ENCODE measurements at places on chromosomes 11 and 22.

GRCh38 chr11:110972640-110973039 is 260.4 kb upstream of the ARHGAP20 start:
- no peak for DNase-seq

DNA sequence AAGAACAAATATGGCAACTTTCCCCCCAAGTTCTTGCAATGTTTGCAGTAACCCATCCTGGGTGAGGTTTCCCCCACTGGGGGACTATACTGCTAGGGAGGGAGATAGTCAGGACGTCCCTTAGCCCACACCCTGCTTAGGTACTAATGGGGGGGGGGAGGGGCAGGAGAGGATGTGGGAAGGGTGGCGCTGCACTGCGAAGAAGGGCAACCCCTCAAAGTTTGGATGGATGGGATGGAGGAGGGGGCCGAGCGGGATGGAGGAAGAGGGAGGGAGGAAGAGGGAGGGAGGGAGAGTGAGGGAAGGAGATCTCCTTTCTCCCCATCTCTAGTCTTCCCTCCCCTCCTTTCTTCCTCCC is 100.6 kb upstream of the HSD17B12 start:
- no peak for DNase-seq

DNA sequence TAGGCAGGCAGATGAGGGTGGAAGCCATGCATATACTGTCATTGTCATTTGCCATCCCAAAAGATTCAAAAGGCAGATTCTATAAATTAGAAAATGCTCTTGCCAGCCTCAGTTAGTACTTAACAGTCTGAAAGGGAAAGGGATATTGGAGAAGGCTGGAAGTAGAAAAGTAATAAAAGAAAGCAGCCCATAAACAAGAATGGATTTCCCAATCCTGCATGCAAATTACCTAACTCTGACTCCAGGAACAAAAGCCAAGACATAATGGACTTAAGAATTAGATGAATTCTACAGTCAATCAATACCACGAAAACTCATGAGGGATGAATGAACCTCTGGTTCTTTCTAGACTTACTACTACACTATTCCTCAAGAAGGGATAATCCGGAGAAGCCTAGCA is 5.9 kb downstream of the PAK1 start:
- DNase-seq = no peak

DNA sequence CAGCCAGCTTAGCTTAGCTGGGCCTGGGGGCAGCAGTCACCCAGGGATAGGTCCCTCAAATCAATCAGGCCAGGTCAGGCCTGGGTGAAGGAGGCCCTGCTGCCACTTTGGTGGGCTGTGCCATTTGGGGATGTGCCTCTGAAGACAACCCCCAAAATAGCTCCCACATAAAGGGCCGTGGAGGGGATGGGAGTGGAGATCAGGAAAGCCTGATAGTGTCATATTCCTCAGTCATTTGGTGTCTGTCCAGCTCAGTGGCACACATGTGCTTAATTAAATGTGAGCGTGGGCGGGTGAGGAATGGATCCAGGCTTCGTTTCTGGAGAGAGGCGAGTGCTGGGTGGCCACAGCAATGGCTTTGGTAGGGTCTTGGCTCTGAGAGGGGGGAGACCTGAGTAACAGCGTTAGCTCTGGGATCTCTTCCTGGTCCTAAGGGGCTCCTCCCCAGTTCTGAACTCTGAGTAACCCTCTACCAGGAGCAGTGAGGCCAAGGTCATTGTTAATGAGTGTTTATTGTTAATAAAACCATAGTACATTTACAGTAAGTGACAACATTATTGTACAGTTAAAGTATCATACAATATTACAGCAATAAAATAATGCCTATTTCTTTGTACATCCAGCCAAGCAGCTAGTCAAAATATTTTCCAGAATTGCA is 45.2 kb downstream of the NAT10 start:
- DNase-seq = no peak

GRCh38 chr11:68206211-68206610 is 6.9 kb downstream of the KMT5B start:
- DNase-seq = no peak

- DNase-seq = no peak
These were observed 129.4 kb downstream of the CCDC34 start for GRCh38 chr11:27233654-27234042.

DNA sequence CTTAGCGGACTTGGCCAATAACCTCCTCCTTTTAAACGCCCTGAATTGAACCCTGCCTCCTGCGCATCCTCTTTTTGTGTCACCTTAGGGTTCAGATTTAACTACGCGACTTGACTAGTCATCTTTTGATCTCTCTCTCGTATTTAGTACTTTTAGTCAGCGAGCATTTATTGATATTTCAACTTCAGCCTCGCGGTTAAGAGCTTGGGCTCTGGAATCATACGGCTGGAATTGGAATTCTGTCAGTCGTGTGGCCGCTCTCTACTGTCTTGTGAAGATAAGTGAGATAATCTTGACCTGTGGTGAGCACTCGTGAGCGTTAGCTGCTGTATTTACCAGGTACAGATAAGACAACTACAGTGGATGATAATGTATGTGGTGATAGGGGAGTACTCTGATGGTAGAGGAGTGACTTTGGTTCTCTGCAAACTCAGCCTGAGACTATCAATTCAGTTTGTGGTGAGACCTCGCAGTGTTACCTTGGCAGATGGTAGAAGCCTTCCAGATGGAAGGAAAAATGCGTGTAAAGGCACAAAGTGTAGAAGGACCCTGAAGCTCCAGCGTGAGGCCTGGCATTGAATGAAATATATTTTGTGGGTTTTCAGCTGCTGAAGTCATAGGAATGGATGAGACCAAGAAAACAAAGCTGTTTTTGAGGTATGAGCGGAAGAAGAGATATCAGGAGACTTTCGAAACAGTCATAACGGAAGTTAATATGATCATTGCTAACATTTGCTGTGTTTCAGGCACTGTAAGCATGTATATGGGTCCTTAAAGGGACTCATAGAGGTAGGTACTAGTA is 682 bp downstream of the ATM start:
- DNase-seq = no peak

DNA sequence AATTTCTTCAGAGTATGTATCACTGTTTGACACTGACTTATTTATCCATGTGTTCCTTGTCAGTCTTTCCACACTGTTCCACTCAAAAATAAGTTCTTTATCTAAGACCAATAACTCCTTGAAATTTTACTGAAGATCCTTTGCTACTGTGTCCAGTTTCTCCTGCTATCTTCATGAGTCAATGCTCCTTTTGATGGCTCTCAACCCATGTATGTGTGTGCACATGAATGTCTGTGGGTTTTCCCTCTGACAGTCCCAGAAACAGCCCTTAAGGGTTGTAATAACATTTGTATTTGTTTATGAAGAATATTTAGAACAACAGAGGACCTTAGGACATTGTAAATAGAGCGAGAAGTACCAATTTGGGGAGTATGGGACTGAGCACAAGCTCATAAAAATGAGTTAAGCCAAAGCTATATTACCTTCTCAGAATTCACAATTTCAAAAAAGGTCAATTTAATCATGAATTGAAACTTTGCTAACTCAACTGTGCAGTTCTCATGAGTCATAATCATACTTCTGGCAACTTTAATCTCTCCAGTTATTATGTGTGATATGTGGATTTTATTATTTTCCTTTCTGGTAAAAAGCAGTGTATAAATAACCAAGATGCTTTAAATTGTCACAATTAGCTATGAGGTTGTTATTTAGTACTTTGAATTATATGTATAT is 533.6 kb downstream of the CNTN5 start:
- no peak for DNase-seq

GRCh38 chr11:78417175-78417887 is at the start of gene GAB2:
GAB2 (minus strand) TSS chr11:78417820; CDS start chr11:78417720, 100 bp downstream.
- no peak for DNase-seq

DNA sequence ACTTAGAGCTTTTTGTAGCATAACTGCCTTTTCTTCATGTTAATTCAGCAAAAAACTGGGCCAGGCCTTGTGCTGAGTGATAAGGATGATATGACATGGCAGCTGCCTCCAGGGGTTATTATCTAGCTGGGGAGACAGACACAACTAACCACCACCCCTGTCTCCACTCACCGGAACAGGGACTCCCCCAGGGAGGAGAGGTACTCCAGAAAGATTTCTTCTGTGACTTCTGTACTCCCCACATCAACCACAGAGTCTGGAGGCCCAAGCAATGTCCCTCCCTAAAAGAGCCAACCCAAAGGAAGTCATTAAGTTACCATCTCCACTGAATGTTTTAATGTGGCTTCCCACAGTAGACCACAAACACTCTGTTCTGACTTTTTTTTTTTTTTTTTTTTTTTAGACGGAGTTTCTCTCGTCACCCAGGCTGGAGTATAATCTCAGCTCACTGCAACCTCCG is 14.3 kb upstream of the PMM1 start:
- peak; percentile 54 for DNase-seq

DNA sequence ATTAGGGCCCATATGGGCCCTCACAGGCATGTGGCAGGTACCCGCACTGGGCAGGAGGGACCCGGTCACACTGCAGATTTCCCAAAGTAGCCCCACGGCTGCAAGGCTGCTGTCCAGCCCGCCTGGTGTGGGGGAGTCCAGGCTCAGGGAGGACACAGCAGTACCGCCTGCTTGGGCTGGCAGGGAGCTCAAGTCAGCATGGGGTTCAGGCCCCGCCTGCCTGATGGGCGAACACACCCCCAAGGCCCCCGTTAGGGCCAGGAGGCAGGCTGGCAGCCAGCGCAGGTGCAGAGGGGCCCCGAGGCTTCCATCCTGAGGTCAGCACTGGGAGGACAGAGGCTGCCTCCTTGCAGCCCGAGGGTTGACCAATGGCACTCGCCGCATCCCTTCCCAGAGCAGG is 5.5 kb downstream of the ZDHHC8 start:
- DNase-seq = no peak

DNA sequence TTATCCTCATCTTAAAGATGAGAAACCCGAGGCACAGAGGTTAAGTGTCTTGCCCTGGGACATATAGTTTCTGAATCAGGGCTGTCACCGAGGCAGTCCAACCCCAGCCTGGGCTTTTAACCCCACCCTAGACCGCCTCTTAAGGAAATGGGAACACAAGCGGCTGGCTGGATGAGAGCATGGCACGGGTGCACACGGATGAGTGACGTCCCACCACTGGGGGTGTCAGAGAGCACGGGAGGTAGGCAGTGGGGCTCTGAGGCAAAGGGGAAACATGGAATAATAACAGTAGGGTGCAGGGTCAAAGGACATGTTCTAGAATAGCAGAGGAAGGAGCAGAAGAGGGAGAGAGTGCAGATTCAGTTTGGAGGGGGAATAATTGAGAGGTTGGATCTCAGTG is 22.3 kb downstream of the PPFIBP2 start:
- DNase-seq = no peak

GRCh38 chr22:36833073-36833472 is 16.2 kb upstream of the PVALB start:
- DNase-seq = no peak

DNA sequence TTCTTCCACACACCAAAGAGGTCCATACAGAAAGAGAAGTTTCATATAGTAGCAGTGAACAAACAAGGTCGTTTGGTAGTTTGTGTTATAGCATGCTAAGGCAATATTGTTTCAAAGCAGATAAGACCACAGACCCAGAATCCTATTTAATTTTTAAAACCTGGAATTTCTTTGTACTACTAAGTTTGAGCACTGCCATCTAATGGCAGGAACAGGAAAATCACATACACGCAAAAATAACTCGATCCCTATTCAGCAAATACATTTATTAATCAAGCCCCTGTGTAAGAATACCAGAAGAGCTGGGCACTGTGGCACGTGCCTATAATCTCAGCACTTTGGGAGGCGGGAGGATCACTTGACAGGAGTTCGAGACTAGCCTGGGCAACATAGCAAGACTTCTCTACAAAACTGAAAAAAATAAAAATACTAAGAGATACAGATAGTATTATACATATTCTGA is 2.9 kb upstream of the BTBD10 start:
- DNase-seq = no peak

DNA sequence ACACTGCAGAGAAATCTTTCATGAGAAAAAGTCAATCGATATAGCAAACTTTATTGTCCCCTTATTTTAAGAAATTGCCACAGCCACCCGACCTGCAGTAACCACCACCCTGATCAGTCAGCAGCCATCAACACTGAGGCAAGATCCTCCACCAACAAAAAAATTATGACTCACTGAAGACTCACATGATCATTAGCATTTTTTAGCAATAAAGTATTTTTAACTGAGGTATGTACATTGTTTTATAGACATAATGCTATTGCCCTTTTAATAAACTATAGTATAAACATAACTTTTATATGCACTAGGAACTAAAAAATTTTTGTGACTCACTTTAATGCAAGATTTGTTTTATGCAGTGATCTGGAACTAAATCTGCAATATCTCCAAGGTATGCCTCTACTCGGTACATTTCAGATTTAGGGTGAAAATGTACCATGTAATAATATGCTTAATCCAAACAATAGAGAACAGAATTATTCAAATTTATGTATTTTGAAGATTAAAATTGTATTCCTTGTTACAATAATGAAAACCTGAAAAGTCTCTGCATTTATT is 79.2 kb upstream of the CEP126 start:
- no peak for DNase-seq

DNA sequence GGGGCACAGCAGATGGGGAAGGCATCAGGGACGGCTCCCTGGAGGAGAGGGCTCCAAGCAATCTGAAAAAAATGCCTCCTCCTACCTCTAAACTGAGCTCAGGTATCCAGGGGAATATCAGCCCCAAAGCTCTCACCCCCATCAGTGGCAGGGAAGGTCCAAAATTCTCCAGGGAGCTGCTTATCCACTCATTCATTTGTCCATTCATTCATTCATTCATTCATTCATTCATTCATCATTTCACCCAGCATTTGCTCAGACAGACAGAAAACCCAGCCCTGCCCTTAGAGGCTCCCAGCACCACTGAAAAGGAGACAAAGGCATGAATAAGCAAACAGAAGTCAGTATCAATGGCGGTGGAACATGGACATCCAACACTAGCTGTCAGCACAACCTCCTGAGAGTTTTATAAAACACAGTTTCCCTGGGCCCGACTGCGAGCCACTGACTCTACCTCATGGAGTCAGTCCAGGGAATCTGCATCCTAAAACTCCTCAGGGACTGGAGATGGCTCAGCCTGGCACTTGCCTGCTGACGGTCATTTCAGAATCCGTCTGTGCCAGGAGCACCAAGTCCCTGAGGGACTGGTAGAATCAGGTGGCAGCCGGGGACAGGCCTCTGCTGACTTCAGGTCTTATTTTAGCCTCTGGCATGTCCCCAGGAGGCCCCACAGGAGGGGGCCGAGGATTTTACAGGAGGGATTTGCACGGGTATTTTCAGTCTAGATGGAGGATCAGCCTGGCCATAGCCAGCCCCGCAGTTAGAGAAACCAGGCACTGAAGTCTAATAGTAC is 164.6 kb downstream of the MN1 start:
- DNase-seq = no peak

DNA sequence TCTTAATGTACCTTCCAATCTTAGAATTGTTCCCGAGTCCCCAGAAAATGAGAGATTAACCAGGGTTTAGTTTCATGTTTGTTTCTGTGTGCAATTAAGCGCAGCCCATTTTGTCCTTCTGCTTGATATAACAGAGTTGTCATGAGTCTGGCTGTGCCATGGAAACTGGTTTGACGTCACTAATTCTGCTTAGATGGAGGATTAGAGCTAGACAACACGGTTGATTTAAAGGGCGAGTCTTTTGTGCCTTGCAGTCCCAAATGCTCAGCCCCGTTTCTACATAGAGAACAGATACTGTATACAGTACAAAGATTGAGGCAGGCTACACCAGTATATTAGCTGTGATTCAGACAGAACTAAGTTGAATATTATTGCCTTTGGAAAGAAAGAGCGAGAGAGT is 45.5 kb upstream of the ALKBH3 start:
- DNase-seq = no peak

GRCh38 chr11:129854232-129854805 is 38.7 kb downstream of the TMEM45B start:
- DNase-seq = no peak

Data from GM12891 (cell line).